Sciatic nerve (tissue), 2 donors: ENCODE measurements at places on chromosomes 2 and 18. TPM values are rescaled to one million over a fixed set of nuclear protein-coding genes. Genes with fewer than 3 reads are reported as not detected.

The SLC11A1 gene
- 36.6 TPM for total RNA-seq

The RGPD3 gene
- 0.22 TPM for total RNA-seq

The ANKRD36B gene
- total RNA-seq = 55.4 TPM

The OR6B2 gene
- total RNA-seq = 5.1 TPM

The ITGAV gene
- 106 TPM for total RNA-seq

The TUBA3E gene
- not detected for total RNA-seq

The KRTCAP3 gene
- 2.6 TPM for total RNA-seq

The CMPK2 gene
- 4.1 TPM for total RNA-seq

The FOXD4L1 gene
- total RNA-seq = not detected

The RFTN2 gene
- 47.7 TPM for total RNA-seq

The TFCP2L1 gene
- 0.27 TPM for total RNA-seq
